NCI-H510A treated with DMSO at 0.1 percent for 48 hours (cell line): ENCODE measurements at places on chromosomes 16 and 17.

DNA sequence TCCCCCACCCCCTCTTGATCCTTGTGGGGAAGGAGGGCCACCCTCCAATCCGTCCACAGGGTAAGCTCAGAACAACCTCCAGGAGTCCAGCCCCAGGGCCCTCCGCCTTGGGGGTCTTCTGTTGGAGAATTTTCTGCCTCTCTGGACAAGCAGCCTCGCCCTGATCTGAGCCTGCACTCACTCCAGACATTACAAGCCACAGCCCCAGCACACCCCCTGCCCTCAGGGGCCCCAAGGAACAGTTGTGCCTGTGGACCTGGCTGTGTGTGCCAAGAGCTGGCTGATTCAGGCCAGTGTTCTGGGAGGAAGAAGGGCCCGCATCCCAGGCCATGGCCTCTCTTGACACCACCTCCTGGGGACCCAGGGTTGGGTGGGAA, 477 bp upstream of the ARHGAP27 start:
- no peak for DNase-seq

- no peak for DNase-seq
Measured at GRCh38 chr17:74805591-74805991, 29.4 kb upstream of the NAT9 start.

- DNase-seq = no peak
Measured at GRCh38 chr17:12605222-12605621, 60.5 kb upstream of the MYOCD start.

GRCh38 chr16:81035975-81036750, 521 bp downstream of the ATMIN start:
- DNase-seq = no peak

DNA sequence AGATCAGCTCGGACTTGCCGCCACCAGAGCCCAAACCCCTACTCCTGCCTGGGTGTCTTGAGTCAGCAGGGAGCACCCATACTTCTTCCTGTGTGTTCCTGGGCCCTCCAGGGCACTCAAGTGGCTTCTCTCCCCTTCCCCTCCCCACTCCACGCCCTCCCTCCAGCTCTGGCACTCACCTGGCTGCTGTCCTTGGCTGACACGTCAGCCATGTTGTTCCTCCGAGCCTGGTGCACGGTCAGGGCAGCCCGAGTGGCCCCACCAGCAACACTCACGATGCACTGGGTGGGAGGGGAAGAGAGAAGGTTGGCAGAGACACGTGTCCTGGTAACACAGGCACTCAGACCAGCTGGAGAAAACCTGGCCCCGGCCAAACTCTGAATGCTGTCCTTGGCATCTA, 11.5 kb downstream of the RUSF1 start:
- DNase-seq = no peak

- DNase-seq = no peak
Measured at GRCh38 chr16:8187782-8188372, 402.4 kb downstream of the TMEM114 start.

- no peak for DNase-seq
Measured at GRCh38 chr16:69522732-69523404, 42.9 kb upstream of the NFAT5 start.

- no peak for DNase-seq
Measured at GRCh38 chr17:79801156-79802038, 4.5 kb upstream of the CBX8 start.

GRCh38 chr16:11424118-11424460, 78.8 kb downstream of the RMI2 start:
- no peak for DNase-seq

DNA sequence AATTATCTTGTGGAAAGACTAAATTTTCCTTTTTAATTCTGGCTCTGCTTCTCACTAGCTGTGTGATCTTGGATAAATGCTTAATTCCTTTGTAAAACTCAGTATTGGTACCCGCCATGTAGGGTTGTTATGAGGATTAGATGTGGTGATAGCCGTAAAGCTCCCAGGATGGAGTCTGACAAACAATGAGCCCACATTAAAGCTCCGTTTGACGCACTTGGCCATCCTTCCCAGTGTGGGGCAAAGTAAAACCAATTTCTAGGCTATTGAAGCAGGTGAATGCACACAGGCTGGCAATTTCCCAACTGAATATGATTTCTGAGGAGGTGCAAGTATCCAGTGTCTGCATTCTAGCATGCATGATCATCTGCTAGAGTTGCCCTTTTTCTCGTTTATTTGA, 123.6 kb downstream of the MRTFB start:
- DNase-seq = no peak

DNA sequence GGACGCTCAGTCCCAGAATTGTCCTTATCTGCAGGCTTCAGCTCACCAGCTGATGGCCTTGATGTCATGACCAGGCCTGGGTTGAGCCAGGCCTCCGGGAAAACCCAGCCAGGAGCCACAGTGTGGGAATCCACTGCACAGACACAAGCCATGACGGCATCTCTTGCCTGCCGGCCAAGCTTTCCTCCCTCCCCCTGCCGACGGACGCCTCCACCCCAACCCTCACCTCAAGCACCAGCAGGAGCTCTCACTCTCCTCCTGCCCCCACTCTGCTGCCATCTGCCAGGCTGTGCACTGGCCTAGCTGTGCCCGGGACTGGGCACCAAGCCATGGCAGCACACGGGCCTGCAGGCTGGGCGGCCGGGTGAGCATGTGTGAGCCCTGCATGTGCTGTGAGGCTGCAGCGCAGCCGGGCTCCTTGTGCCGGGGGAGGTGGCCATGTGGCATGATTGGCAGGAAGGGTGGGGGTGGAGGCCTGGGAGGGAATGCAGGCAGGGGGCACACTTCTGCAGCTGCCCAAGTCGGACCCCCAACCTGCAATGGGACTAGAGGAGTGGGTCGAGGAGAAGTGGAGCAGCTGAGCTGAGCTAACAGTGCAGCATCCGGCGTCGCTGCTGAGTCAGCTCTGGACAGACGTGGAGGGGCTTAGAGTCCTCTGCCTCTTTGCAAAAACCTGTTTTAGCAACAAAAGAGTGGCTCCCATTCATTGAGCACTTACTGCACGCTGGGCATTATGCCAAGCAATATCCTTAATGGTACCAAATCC, 268.5 kb downstream of the CBLN1 start:
- no peak for DNase-seq

- no peak for DNase-seq
Measured at GRCh38 chr16:14155572-14156190, 84.6 kb downstream of the MRTFB start.

- no peak for DNase-seq
Measured at GRCh38 chr16:78258375-78259065, 159.1 kb downstream of the WWOX start.

GRCh38 chr16:30136971-30137605, 14.1 kb upstream of the MAPK3 start:
- peak; percentile 36 for DNase-seq

DNA sequence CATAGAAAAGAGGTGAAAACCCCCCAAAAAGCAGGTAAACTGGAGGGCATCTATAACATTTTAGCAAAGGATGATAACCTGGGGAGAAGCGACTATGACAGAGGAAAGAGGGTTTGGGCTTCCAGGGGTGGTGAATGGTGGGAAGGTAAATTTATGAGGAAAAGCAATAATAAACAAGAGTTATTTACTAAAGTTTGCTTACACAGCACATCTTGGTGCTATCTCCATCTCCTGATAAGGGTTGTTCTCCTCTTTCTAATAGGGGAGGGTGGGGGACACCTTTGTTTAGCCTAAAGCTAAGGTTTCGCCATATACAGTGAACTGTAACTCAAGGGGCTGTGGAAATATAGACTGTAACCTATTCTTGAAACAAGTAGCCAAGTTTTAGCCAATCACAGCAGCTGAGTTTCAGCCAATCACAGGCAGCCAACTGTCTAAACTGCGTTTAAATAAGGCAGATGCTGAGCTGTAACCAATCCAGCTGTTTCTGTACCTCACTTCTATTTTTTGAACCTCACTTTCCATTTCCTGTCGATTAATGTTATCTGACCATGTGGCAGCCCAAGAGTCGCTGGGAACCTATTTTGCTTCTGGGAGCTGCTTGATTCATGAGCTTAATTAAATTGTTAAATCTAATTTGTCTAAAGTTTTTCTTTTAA, 191.8 kb downstream of the MAP2K6 start:
- no peak for DNase-seq

DNA sequence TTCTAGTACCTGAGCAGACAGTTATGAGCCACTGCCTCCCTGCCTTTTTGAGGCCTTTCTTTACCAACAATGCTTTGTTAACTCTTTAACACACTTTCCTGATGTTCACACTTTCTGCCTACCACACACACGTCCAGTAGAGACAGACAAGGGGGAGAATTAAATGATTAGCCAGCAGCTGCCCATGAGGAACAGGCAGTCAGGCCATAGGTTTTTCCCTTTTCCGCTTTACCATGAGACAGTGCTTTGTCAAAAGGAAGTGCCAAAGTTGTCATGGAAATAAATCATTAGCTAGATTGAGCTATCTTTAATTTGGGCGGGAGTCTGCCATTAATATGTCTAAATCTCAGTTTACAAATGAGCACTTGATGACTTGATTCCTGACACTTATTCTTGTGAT, 102.1 kb downstream of the PITPNC1 start:
- DNase-seq = no peak

- no peak for DNase-seq
Measured at GRCh38 chr16:83136419-83136818, 509.6 kb downstream of the CDH13 start.

DNA sequence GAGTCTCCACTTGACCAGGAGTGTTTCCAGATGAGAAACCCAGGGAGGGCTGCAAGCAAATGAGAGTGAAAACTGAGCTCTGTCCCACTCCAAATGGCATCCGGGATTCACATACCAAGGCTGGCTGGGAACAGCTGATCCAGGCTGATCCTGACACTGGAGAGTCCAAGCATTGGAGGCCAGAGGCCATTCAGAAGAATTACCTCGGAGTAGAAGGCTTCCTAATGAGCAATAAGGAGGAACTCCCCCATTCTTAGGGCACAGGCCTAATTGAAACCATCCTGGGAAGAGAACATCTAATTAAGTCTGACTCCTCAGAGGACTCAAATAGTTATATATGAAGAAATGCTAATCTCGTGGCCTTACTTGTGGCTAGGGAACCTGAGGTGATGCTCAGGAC, 142.8 kb downstream of the PRKCA start:
- no peak for DNase-seq

- no peak for DNase-seq
Measured at GRCh38 chr17:19539841-19540311, 6.2 kb downstream of the SLC47A1 start.

- DNase-seq = no peak
Measured at GRCh38 chr16:907361-907760, 63.4 kb downstream of the LMF1 start.

- peak; percentile 74 for DNase-seq
Measured at GRCh38 chr17:71632328-71632727, 488.5 kb upstream of the SOX9 start.
